ENCODE measurements at places on chromosomes 2 and 18.

- DNase-seq = no peak
Measured at GRCh38 chr2:48398285-48399002, 131.5 kb upstream of the STON1 start.

DNA sequence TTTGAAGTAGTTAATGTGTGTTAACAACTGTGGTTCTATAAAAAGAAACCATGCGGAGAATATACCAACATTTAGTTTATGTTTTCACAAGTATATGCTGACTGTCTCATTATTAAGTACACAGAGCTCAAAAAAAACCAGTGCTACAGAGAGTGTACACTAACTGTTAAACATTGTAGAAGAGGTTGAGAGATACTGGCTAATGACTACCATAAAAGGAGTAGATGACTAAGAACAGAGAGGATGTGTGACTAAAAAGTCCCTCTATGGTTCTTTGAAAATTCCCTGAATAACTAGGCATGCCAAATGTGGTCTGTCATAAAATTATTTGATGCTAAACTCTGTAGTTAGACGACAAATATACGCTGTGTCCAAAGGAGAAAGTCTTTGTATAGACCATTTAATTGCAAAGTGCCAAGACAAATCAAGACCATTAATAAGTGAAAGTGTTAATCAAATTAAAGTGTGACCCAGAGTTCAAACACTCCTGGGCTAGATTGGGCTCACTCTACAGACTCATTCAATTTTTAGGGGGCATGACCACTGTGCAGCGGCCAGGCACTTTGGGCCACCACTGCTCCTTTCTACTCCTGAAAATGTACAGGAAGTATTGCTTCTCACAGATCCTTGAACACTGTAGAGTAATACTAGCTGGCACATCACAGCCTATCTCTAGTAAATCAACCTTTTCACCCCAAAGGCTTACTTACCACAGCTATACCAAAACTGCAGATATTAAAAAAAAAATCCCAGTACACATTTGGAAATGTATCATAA lies 45.1 kb upstream of the SERTAD2 start:
- no peak for DNase-seq

- no peak for DNase-seq
Measured at GRCh38 chr2:220811115-220811514, 761.0 kb downstream of the EPHA4 start.

- DNase-seq = no peak
Measured at GRCh38 chr2:20931346-20931745, 108.4 kb upstream of the LDAH start.

GRCh38 chr18:22451796-22452195 lies 34.1 kb upstream of the CTAGE1 start:
- no peak for DNase-seq

- DNase-seq = peak; percentile 60
Measured at GRCh38 chr2:121008975-121009374, 273.3 kb downstream of the GLI2 start.

GRCh38 chr2:43117521-43118143 lies 108.8 kb downstream of the ZFP36L2 start:
- no peak for DNase-seq

GRCh38 chr2:215421859-215422461 lies 13.9 kb downstream of the FN1 start:
- DNase-seq = no peak

- DNase-seq = no peak
Measured at GRCh38 chr2:118294063-118294462, 205.8 kb downstream of the INSIG2 start.

DNA sequence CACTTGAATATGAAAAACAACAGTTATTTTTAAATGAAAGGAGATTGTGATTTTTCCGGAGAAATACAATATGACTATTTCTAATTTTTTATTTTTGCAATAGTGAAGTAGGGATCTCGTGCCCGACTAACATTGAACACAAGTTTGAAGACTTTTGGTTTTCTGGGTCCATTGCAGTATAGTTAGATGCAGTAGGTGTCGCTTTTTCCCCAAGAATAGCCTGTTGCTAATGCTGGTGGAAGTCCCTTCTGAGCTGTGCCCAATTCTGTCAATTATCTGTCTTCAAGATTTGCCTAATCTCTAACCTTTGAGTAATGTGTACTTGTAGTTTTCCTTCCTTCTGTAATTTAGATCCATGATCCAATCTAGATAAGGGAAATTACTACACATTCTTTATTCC lies 36.5 kb downstream of the SEMA4F start:
- DNase-seq = peak; percentile 57

DNA sequence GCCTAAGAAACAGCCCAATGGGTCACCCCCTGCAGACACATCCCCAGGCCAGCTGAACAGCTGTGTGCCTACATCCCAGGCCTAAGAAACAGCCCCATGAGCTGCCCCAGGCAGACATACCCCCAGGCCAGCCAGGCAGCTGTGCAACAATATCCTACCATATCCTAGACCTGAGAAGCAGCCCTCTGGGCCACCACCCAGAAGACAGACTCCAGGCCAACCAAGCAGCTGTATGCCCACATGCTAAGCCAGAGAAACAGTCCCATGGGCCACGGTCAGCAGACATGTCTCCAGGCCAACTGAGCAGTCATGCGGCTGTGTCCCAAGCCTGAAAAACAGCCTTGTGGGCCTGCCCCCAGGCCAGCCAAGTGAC lies 205.5 kb downstream of the ATAD2B start:
- DNase-seq = no peak

DNA sequence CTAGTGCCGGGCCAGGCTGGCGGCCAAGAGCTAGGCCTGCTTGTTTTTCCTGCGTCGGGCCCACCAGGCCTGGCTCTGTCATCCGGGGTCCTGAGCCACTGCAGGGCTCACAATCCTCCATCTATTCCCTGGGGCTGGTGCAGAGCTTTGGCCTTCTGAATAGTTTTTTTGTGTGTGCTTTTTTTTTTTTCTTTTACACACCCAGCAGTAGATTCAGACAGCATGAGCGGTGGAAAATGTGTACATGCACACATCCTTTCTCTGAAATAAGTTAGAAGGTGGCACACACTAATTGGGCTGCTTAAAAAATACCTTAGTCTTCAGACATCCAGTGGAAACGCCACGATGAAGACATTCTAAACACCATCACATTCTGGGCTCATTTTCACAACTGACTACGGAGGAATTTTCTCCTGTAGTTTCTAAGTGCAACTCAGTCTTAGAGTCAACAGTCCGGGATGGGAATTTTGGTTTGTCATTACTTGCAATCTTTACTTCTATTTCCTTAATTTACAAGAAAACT lies 6.1 kb downstream of the ZFP36L2 start:
- no peak for DNase-seq

DNA sequence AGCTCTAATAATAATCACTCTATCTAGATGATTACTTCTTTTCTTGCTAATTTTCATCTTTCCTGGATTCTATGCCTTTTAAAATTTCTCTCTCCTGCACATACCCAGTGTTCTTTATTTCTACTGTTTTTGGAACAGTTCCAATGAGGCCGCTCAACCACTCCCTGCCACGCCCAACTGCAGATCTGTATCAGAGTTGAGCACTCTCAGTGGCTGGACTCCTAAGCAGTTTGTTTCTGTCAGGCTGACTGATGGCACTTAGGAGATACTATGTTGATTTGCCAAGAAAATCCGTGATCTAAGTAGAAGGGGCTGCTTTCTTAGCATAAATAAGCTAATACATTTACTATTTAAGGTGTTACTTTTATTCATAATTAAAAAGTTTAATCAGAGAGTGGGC lies 192.8 kb downstream of the ARHGAP15 start:
- DNase-seq = no peak

DNA sequence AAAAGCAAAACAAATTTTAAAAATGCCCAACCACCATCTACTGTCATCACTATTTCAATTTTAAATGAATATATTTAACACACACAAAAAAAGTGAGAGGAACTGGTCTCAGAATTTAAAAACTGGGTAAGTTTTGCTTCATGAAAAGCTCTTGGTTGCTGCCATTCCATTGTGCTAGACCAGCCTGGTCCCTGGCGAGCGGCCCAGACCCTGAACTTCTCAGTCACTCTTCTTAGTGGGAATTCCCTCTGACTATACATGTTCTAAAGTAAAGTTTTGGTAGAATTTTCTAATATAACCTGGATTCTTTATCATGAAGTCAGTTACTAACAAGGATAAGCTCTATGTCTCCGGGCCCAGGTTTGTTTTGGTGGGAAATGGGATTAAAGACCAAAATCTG lies 34.8 kb upstream of the TMEM177 start:
- no peak for DNase-seq

DNA sequence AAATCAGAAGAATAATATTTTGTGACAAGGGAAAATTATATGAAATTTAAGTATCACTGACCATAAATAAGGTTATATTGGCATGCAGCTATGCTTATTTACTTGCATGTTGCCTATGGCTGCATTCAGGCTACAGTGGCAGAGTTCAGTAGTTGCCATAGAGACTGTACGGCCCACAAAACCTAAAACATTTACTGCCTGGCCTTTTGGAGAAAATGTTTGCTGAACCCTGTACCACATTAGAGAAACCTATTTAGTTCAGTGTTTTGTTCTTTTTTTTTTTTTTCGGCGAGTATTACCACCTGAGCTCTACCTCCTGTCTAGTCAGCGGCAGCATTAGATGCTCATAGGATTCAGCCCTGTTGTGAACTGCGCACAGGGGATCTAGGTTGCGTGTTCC lies 163.7 kb downstream of the MCFD2 start:
- DNase-seq = no peak

- DNase-seq = no peak
Measured at GRCh38 chr2:112880696-112881095, 30.3 kb upstream of the IL37 start.

GRCh38 chr2:66041902-66042657 lies 392.8 kb upstream of the MEIS1 start:
- no peak for DNase-seq

DNA sequence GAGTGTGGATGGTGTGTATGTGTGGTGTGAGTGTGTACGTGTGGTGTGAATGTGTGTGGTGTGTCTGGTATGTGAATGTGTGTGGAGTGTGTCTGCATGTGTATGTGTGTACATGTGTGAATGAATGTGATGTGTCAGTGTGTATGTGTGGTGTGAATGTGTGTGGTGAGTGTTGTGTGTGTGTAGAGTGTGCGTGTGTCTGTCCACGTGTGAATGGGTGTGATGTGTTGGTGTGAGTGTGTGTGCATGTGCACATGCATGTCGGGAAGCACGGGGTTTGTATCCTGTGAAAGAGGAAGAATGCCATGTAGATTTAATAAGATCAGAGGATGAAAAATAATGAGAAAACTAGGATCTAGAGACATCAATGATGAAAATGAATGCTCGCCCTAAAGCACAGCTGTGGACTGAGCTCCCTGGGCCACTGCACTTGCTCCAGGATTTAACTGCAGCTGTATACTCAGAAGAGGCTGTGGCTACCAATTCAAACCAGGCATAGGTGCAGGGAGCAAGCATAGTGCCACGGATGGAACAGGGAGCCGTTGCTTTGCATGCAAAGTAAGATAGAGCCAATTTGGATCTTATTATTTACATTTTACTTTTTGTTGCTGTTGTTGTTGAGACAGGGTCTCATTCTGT lies 122.7 kb downstream of the DOCK10 start:
- no peak for DNase-seq

- no peak for DNase-seq
Measured at GRCh38 chr2:159811232-159811631, 13.2 kb upstream of the CD302 start.

DNA sequence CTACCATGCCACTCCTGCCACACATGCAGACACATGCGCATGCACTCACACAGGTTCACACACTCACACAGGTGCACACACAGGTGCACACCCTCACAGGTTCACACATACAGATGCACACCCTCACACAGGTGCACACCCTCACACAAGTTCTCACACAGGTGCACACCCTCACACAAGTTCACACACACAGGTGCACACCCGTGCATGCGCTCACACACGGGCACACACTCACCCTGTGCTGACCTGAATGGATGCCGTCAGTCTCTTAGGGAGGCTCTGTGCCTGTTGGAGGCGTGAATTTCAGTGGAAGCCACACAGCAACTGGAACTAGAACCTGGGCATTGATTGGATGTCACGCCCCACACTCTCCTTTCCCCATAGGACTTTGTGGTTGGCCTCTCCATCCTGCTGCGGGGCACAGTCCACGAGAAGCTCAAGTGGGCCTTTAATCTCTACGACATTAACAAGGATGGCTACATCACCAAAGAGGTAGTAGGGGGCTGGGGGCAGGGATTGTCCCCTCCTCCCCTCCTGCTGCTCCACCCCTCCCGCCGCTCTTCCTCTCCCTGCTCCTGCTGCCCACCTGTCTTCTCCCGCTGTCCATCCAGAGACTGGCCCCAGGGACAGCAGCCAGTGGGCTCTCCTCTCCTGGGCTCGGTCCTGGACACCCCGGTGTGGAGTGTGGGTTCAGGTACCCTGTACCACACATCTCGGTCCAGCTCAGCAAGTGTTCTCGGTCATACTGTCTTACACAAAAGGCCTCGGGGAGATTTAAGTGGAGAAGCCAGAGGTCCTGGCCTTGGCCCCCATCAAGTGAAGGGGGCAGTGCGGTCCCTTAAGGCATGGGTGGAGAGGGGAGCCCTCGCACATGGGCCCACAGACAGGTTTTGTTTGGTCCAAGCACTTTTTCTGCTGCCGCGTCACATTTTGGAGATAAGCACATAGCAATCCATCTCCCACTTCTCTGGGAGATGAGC lies 21.0 kb upstream of the FAHD2A start:
- DNase-seq = no peak

DNA sequence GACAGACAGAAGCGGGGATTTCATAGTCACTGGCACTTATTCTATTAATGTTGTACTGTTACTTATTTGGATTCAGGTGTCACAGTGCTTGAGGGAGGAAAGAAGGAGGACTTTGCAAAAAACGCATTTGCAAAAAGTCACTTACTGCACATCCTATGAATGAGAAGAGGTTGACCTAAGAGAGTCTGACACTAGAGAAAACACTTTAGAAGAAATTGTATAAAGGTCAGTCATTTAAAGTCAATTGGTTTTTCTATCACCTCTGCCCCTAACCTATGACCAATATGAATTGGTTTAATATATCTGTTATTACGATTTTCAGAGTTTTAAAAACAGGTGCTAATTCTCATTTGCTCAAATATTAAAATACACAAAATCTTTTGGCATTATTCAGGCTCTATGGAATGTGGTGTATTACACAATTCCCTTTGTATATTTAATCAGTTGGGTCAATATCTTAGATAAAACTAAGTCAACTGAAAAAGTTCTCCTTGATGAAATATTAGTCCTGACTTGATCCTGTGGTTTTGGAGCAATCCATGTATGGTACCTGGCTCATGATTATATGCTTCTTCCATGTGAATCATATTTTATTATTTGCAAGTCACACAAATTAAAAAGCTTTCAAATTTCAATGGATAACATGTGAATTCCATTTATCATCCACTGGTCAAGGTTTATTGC lies 157.4 kb downstream of the CDH2 start:
- DNase-seq = no peak

- DNase-seq = no peak
Measured at GRCh38 chr2:200364620-200365019, 58.1 kb downstream of the SPATS2L start.

- DNase-seq = no peak
Measured at GRCh38 chr2:65554765-65555591, 122.6 kb upstream of the SPRED2 start.

DNA sequence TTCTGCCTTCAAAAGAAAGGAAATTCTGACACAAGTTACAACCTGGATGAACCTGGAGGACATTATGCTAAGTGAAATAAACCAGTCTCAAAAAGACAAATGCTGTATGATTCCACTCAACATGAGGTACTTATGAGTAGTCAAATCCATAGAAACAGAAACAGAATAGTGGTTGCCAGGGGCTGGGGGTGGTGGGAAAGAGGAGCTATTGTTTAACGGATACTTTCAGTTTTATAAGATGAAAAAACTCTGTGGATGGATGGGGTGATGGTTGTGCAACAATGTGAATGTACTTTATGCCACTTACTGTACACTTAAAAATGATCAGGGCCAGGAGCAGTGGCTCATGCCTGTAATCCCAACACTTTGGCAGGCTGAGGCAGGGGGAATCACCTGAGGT lies 15.4 kb downstream of the SLC35F5 start:
- DNase-seq = no peak

All from endothelial cell (in vitro differentiated cells).